WTC11 (cell line): ENCODE measurements at places on chromosomes 5 and 9.

- H3K4me3 ChIP-seq = no peak overlapping the region
- DNase-seq = no peak
- no peaks in the 10 kb centered on the region; the same call in 1 of the 2 replicates for H3K27me3 ChIP-seq
- no peak overlapping the region for H3K27ac ChIP-seq
These were observed 34.6 kb upstream of the CPEB4 start for GRCh38 chr5:173853370-173854131.

DNA sequence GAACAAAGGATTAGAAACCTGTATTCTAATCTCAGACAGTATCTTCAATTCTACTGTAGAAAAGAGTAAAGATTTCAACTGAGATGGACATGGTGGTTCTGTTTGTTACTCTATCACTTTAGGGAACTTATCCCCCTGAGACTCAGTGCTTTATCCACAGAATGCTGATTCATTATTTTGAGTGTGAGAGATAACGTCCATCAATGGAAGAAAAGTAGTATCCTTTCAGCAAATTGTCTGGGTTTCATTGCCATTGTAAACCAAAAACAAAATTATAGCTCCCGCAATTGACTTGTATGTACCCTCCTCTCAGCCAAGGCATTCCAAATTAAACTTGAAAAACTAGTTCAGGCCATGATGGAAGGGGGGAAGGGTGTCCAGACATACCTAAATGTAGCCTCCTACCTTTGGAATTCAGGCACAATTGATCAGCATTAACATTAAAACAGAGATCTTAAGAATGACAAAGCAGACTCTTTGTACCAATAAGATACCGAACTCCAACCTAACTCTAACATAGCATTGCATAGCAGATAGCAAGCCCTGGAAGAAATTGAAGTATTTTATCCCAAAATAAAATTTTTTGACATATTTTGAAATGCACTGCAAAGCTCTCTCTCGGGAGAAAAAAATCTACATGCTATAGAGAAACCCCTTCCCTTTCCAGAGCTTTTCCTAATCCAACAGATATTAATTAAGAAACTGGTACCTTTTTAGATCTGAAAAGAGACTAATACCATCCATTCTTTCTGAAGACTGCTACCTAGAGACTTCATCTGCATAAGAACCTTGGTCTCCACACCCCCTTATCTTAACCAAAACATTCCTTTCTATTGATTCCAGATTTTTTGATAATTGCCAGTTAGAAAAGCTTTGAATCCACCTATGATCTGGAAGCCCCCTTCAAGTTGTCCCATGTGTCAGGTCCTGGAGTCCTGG, 1055.7 kb downstream of the PTPRD start:
- H3K27me3 ChIP-seq = no peaks in the 10 kb centered on the region
- peak overlapping the region; percentile 46 for H3K4me3 ChIP-seq
- H3K4me1 ChIP-seq = peaks cover 52% of the 10 kb centered on the region
- peak overlapping the region; percentile 99 for H3K27ac ChIP-seq

- peak overlapping the region; percentile 14; the same call in 1 of the 2 replicates for H3K27ac ChIP-seq
- H3K36me3 ChIP-seq = peaks cover 17% of the 10 kb centered on the region
- H3K27me3 ChIP-seq = no peaks in the 10 kb centered on the region
- DNase-seq = no peak
- no peak overlapping the region for H3K4me3 ChIP-seq
These were observed 198.7 kb downstream of the VPS13A start for GRCh38 chr9:77375956-77376532.

DNA sequence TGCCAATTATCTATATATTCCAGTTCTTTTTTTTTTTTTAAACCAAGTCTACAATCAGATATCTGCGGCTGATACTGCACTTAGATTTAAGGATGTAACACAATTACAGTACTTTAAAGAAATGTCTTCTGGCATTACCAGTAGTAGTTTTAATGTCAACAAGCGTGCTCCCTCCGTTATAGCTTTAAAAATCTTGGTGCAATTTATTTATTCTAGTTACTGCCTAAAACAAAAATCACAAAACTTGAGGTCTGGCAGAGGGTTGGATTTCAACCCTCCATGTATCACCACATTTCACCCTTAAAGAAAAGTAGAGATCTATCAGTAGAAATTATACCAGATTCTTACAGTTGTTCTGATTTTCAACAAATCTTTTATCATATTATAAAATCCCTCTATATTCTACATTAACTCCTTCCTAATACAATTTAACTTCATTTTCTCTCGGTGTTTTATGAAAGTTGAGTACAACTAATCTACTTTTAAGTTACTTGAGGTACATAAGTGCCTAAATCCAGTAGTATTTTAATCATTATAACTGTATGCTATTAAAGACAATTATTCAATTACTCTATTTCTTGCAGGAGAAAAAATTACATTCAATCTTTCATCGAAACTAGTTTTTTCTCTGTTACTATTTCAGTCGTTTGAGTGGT, 2.0 kb upstream of the RICTOR start:
- no peaks in the 10 kb centered on the region for H3K36me3 ChIP-seq
- no peak for DNase-seq
- H3K4me1 ChIP-seq = peaks cover 35% of the 10 kb centered on the region

- H3K4me3 ChIP-seq = peak within 1 kb of the TSS; percentile 77
- no peaks in the 10 kb centered on the region for H3K36me3 ChIP-seq
- peak within 1 kb of the TSS; percentile 75 for H3K27ac ChIP-seq
- peak; percentile 77 for DNase-seq
- peaks cover 78% of the 10 kb centered on the region for H3K4me1 ChIP-seq
These were observed at the start of gene TJP2 for GRCh38 chr9:69173891-69174615. Gene TJP2, plus strand, starts transcription at chr9:69174277. Its CDS starts 96 bp downstream, at chr9:69174373.

GRCh38 chr5:161273410-161273809, 273.1 kb downstream of the GABRB2 start:
- peaks cover 5% of the 10 kb centered on the region for H3K36me3 ChIP-seq
- no peak overlapping the region for H3K27ac ChIP-seq
- DNase-seq = no peak
- H3K4me1 ChIP-seq = no peaks in the 10 kb centered on the region
- H3K27me3 ChIP-seq = no peaks in the 10 kb centered on the region

DNA sequence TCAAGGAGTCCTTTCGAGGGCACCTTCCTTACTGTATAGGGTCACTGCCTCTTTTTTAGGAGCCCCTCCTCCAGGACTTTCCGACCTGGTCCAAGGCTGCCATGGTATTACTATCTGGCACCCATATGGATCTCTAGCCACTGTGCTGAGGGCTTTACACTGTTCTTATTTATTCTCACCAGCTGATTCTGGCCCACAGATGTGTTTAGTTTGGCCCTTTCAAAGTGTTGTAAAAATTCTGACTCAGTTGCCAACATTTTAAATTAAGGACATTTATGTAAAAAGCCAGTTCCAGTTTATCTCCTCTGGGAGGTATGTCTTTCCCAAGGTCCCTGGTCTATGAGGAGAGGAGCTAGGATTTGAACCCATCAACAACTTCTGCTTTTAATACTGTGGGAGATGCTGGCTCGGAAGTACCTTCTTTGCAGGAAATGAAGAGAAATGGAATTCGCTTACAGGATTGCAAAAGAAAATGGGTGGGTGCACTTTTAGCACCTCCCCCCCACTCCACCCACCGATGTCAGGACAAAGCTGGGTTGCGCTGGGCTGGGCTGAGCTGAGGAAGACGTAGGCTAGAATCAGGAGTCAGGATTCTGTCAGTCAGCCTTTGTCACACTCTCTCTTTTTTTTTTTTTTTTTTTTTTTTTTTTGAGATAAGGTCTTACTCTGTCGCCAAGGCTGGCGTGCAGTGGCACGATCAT, 7.8 kb downstream of the JADE2 start:
- H3K36me3 ChIP-seq = peaks cover 10% of the 10 kb centered on the region
- no peak for DNase-seq
- H3K4me1 ChIP-seq = peaks cover 64% of the 10 kb centered on the region
- no peak overlapping the region for H3K4me3 ChIP-seq
- no peaks in the 10 kb centered on the region for H3K27me3 ChIP-seq
- H3K27ac ChIP-seq = peak overlapping the region; percentile 48

DNA sequence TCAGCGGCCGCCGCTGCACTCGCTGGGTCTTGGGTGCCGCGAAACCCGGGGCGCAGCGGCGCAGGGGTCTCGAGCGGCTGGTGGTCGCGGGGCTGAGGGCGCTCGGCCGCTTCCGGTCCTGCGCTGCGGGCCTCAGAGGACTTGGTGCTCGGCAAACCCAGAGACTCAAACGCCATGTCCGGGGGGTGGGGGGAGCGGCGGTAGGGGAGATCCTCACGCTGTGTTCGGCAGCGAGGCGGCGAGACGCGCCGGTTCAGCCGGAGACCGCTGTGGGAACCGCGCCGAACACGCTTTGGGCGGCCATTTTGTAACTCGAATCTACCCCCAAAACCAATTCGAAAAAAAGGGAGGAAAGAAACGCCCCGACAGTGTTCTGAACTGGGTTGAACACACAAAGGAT, 317.5 kb upstream of the CDH18 start:
- H3K27ac ChIP-seq = no peak overlapping the region
- H3K27me3 ChIP-seq = no peaks in the 10 kb centered on the region
- H3K36me3 ChIP-seq = no peaks in the 10 kb centered on the region
- no peaks in the 10 kb centered on the region for H3K4me1 ChIP-seq
- no peak for DNase-seq

DNA sequence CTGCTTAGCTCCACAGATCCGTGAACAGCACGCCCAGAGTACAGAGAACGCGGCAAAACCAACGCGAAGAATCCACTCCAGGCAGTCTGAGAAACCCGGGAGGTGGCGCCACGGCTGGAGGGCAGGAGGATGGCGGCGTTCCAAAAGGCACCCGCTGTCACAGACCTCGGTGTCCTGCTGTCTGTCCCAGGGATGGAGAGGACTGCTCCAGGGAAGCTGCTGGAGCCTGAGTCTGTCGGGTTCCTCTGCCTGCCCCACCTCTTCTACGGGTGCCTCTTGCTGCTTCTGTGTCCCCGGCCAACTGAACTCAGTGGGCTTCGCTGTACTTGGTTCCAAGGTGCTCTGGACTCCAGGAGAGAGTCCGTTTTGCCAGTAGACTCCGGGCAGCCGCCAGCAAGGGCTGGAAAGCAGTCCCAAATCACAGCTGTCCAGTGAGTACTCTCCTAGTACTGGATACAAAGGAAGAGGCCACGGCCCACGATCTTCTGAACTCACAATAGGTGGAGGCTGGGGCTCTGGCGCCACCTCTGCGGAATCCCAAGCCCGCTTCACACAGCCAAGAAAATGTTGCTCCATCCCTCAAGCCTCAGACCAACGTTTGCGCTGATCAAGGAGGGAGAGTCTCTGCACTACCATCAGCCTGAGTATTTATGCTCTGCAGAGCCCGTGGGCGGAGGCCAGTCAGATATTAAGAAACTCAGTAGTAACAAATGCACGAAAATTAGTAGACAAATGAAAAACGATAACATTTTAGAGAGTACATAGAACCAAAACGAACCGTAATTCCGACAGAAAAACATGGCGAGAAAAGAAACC, 440 bp downstream of the ANXA2R start:
- H3K27ac ChIP-seq = no peak overlapping the region
- peaks cover 61% of the 10 kb centered on the region for H3K4me1 ChIP-seq
- H3K27me3 ChIP-seq = peaks cover 95% of the 10 kb centered on the region
- H3K4me3 ChIP-seq = peak overlapping the region; percentile 74

DNA sequence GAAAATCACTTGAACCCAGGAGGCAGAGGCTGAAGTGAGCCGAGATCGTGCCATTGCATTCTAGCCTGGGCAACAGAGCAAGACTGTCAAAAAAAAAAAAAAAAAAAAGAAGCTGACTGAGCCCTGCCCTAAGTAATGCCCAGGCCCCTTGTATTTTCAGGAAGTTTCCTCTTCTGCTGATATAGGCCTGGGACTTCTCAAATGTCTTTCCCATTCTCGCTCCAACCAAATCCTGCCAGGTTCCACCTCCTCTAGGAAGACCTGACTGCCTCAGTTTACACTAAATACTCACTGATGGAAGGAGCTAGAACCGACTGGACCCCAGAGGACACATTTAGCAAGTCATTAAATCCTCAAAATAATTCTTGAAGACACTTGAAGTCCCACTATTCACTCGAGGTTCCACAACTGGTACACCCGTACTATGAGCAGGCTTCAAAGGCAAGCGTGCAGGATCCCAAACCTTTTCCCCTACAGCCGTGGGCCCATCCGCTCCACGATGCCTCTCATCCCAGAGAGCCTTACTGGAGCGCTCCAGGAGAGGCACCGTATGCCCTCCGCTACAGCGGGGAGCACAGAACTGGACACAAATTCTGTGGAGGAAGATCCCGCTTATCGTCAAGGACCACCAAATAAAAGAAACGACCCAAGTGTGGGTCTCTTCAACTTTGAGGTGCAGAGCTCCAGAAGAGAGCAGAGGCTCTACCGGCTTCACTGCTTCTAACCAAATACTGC, 676 bp downstream of the NOL6 start:
- H3K27ac ChIP-seq = no peak overlapping the region; the same call in 1 of the 2 replicates
- H3K4me1 ChIP-seq = peaks cover 10% of the 10 kb centered on the region; the same call in 1 of the 2 replicates
- H3K36me3 ChIP-seq = peaks cover 37% of the 10 kb centered on the region
- no peaks in the 10 kb centered on the region for H3K27me3 ChIP-seq
- no peak for DNase-seq

DNA sequence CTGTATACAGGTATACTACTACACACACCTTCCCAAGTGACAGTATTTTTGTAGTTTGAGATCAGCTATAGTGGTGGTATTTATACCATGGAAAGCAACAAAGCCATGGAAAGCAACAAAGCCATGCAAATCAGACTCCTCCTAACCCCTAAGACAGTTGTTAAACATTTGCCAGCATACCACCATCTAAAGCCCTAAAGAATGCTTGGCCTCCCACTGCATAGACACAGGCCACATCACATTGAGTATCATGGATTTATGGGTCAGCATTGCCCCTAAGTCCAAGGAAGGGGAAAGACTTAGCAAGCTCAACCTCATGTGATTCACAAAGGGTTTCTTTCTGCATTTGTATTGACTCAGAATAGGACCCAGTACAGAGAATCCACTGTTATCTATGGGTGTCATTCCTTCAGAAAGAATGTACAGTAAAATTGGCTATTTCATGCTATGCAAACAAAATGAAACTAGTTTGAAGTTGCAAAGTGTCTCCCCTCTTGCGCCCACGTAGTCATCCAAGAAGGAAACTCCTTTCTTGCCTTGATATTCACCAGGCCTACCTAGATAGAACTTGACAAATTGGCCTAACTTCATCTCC, 70.4 kb upstream of the IQGAP2 start:
- peaks cover 33% of the 10 kb centered on the region for H3K4me1 ChIP-seq
- DNase-seq = no peak
- no peak overlapping the region for H3K27ac ChIP-seq
- peaks cover 22% of the 10 kb centered on the region for H3K36me3 ChIP-seq
- H3K27me3 ChIP-seq = peaks cover 12% of the 10 kb centered on the region
- no peak overlapping the region for H3K4me3 ChIP-seq
